Caudate nucleus (tissue), 63 donors: ENCODE measurements at places on chromosomes 5 and 9.

DNA sequence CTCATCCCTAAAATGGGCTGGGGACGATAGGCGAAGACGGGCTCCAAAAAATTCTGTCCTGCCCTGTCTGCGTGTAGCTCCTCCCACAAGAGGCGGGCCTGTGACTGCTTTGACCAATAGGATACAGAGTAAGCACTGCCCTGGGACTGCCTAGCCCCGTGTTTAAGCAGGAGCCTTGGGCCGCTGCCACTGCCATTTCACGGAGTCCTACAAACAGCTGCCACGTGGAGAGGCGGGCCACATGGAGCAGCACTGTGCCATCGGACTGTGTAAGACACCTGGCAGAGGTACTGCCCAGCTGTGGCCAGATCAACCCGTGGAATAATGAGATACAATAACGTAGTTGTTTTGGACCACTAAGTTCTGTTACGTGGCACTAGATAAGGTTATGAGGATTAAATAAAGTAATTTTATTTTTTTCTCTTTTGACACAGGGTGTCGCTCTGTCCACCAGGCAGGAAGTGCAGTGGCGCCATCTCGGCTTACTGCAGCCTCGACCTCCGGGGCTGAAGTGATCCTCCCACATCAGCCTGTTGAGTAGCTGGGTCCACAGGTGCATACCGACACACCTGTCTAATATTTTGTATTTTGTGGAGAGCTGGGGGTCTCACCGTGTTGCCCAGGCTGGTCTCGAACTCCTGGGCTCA is 87.2 kb downstream of the LMNB1 start:
- DNase-seq = no peak

DNA sequence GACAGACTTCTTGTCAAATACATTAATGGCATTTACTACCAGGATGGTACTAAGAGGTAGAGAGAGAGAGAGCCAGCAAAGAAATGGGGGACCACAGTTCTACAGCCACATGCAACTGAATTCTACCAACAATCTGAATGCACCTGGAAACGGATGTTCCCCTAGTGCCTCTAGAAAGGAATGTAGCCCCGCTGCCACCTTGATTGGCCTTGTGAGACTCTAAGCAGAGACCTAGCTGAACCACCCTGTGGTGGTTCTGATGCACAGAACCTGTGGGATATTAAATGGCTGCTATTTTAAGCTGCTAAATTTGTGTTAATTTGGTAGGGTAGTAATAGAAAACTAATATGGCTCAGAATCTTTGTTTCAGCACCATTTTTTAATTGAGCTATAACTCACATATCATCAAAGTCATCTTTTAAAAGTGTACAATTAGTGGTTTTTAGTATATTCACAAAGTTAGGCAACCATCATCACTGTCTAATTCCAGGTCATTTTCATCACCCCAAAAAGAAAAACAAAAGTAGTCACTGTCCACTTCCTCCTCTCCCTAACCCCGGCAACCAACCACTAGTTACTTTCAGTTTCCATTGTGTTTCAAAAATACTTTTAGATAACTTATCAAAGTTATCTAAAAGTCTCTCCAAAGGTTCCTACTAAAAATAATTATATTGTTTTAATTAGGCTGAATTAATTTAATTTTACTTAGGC is 51.7 kb downstream of the CPLANE1 start:
- no peak for DNase-seq

DNA sequence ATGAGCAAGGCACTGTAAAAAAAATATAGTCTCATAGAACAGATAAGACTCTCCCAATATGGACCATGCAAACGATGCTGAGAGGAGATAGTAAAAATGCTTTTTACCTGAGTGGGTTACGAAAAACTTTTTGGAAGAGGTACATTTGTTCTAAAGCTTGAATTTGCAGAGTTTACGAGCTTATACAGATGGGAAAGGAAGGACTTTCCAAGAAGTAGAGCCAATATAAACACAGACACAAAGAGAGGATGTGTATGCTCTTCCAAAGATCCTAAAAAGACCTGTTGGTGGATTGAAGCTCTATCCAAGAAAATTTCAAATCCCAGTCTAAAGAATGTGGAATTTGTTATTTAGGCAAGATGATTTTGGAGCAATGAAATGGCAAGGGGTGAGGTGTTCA is 127.1 kb upstream of the SLCO6A1 start:
- DNase-seq = no peak

GRCh38 chr5:38483805-38484398 is 72.5 kb downstream of the LIFR start:
- no peak for DNase-seq

DNA sequence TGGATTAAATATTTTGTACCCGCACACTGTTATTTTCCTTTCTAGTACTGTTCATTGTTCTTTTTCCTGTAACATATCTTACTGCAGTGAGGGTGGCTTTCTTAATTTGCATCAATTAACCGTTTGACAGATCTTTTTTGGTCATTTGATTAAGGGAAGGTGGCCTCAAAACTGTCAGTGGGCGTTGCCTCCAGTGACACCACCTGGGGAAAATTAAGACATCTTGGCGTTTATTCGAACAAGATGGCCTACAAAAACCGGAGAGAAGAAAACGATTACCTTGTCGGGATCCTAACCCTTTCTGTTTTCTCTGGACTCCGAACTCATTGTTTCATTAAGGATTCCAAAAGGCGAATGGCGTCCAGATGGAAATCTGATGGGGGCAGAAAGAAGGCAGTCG is 2.0 kb downstream of the BASP1 start:
- DNase-seq = no peak

- no peak for DNase-seq
These were observed 8.1 kb downstream of the CCDC187 start for GRCh38 chr9:136295542-136296433.

- DNase-seq = no peak
These were observed 1338.9 kb downstream of the MAT2B start for GRCh38 chr5:164844348-164844747.
